ENCODE measurements at places on chromosomes 5 and 9.

DNA sequence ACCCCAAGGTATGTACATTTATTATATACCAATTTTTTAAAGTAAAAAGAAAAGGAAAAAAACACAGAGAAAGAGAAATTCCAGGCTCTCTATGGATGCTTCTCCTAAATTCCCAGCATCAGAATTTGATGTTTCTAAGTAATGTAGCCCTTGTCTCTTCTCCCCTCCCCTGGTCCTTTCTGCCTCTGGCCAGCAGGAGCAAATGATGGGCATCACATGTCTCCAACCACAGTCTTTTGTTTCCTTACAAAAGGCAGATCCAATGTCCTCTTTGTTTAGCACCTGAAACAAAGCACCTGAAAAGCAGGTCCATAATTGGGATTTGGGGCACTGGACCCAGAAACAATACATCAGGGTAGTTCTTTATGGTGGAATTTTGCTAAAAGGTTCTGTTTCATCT, 50.4 kb upstream of the APC start:
- DNase-seq = no peak

GRCh38 chr5:124253203-124253810, 493.1 kb downstream of the ZNF608 start:
- DNase-seq = no peak

GRCh38 chr9:83199240-83199639, 136.3 kb upstream of the RASEF start:
- DNase-seq = no peak

GRCh38 chr5:113359419-113359818, 75.4 kb downstream of the TSSK1B start:
- DNase-seq = no peak

DNA sequence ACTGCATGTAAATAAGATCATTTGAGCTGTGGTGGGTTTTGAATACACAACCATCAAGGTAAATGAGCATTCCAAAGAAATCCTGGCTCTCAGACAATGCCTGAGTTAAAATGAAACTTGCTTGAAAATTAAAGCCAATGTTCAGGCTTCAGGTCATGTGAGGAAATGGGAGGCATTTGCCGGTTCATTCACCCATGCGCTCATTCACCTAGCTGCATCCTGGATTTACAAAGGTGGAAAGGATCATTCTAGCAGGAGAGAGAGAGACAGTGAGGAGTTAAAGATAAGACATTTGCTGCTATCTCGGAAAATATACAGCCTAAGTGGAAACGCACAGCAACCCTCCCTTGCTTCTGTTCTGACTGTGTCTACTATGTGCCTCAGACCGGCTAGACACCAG, 143.8 kb upstream of the KLF4 start:
- DNase-seq = no peak

DNA sequence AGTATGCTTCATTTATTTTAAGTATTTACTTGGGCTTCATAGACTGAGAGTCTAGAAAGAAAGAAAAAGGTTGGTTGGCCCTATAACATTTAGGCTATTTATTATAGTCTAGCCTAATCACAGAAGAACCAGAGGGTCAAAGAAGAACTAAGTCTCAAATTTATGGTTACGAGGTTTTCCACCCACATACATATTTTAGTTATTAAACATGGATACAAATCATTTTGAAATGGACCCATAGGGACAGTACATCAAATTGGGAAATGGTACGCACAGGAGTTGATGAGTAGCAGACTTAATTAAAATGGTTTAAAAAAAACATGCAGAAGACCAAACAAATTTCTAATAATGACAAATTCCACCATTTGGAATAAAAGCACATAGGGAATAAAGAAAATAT, 17.7 kb downstream of the SVEP1 start:
- no peak for DNase-seq
